ENCODE measurements at places on chromosomes 3 and 15. TPM values are rescaled to one million over a fixed set of nuclear protein-coding genes. Genes with fewer than 3 reads are reported as not detected.

The PCSK6 gene
- total RNA-seq: 7.8 TPM

The AGBL1 gene
- total RNA-seq: 0.32 TPM

The CHSY1 gene
- total RNA-seq: 34.6 TPM

The ONECUT1 gene
- total RNA-seq: not detected

The MUC20 gene
- total RNA-seq: 7.7 TPM

Data from left lung (tissue), 14 donors.